ENCODE measurements at places on chromosomes 7 and 10.

- no peak for DNase-seq
Measured at GRCh38 chr10:132590752-132591121, 53.1 kb downstream of the INPP5A start.

GRCh38 chr10:51302316-51302715, 228.0 kb downstream of the PRKG1 start:
- no peak for DNase-seq

DNA sequence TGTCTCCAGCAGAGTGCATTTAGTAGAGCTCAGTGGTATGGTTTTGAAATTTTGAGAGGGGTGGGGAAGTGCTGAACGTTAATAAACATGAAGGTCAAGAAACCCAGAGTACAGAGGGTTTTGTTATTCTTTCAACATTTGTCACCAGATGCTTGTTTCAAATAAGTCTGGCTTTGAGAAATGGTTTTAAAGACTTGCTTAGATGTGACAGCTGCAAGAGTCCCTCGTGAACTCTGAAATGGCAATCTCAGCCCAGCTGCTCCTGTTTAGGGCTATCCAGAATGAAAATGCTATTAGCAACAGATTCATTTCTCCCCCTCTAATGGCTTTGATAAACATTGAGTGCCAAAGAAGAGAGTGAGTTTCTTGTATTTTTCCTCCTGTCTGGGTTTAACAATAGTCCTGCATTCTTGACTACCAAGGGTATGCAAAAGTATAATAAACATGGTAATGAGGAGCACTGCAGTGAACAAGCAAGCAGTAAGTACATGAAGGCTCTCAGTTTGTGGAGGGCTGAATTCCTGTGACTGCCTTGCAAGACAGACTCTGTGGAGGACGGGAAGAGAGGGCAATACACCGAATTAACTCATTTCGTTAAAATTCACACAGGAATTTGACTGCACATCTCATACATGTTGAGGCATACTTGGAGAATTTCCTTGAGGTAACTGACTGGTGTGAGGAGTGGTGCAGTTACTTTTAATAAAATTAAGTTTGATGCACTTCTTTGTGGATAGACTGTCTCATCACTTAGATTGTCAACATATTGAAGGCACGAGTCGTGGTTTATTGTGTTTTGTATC, 490.9 kb downstream of the REEP3 start:
- no peak for DNase-seq

GRCh38 chr7:259751-260405, 30.1 kb upstream of the FOXL3 start:
- no peak for DNase-seq

GRCh38 chr10:5813341-5814109, at the start of gene GDI2:
Gene GDI2 (minus strand): TSS chr10:5813434. CDS start chr10:5813258, 176 bp downstream.
- peak; percentile 93 for DNase-seq

GRCh38 chr7:21326241-21326640, 101.6 kb upstream of the SP4 start:
- DNase-seq: no peak

- no peak for DNase-seq
Measured at GRCh38 chr10:28250782-28251181, 52.1 kb downstream of the MPP7 start.

DNA sequence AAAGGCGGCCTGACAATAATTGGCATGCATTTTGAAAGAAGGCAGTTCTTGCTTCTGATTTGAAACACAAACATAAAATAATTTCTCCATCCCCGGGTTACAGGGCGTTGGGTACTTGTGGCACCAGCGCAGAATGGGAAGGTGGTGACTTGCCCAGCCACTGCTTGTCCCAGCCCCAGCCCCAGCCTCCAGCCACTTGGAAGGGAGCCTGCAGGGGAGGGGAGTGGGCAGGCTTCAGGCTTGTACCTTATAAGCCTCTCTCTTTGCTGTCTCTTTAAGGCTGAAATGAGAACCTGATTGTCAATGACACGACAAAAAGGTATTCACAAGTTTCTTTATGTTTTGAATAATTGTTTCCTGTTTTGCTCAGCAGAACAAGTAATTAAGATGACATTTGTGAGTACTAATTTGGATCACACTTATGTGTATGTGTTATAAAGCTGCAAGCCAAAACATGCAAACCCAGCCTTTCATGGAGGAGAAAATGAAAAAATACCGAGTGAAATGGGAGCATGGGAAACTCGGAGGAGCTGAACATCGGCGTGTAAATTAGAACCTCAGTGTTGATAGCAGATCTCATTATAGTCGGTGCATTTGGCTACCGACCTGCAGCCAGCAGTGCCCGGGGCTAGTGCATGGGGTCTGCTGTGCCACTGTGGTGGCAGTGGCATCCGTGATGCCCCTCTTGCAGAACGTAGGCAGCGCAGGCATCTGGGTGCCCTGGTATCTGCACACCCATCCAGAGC, 129.9 kb downstream of the EBF3 start:
- DNase-seq: no peak

DNA sequence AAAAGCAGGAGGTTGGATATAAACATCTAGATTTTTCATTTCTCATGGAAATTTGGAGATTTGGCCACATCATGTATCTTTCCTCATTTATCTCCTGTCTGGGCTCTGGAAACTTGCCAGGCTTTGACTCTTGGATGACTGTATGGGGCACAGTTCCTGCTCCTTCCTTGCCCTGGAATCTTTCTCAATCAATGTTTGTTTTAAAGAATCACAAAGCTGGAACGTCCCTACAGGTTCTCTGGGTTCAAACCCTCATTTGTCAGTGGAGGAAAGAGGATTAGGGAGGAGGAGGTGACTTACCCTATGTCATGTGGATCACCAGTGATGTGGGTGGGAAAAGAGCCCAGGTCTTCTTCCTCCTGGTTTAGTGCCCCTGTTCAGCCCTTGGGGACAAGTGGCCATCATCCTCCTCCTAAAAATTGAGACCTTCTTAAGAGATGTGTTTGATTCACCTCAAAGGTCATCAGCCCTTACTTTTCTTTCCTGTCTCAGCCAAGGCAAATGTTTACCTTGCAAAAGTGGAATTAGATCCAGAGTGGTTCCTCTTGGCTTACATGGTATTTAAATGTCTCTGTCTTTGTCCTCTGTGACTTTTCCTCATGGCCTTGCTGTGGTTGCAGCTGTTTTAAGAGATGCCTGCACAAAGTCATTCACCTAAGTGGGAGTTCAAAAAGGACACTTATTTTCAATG, 38.8 kb upstream of the PDZD8 start:
- DNase-seq: no peak

GRCh38 chr10:84632866-84633265, 304.5 kb downstream of the CCSER2 start:
- DNase-seq: no peak

- DNase-seq: no peak
Measured at GRCh38 chr10:79938728-79939406, 10.0 kb downstream of the SFTPD start.

GRCh38 chr7:72674394-72674793, 153.6 kb downstream of the TYW1B start:
- no peak for DNase-seq

GRCh38 chr10:4488904-4489303, 337.1 kb upstream of the AKR1E2 start:
- DNase-seq: no peak

- DNase-seq: no peak
Measured at GRCh38 chr7:18654709-18655108, 159.2 kb downstream of the HDAC9 start.

- DNase-seq: no peak
Measured at GRCh38 chr7:6691609-6692106, 15.1 kb downstream of the ZNF12 start.

- no peak for DNase-seq
Measured at GRCh38 chr7:70353946-70354335, 755.7 kb downstream of the AUTS2 start.

DNA sequence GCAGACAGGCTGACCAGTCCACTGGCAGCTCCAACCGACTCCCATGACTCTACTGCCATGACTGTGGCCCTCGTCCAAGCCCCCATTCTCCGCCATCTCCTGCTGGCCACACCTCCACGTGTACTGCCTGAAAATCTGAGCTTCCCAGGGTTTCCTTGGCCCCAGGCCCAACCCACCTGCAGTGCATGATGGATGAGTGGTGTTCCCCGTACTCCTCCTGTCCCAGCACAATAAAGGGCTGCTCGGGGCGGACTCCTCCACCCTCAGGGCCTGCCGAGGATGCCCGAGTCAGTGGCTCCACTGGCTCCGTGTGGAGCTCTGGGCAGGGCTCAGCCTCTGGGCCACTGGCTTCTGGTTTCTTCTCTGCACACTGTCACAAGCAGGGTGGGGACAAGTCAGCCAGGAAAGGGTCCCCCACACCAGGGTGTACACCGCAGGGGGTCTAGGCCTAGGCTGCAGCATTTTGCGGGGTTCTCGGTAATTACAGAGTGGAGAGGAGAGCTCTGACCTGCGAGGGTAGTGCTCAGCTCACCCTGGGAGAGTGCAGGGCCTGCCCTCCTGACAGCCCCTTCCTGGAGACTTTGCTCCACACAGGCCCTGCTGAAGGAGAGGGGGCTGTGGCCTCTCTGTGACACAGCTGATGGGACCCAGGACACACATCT, 15.2 kb downstream of the WDR91 start:
- DNase-seq: no peak

- no peak for DNase-seq
Measured at GRCh38 chr10:130834170-130834569, 477.4 kb downstream of the TCERG1L start.

DNA sequence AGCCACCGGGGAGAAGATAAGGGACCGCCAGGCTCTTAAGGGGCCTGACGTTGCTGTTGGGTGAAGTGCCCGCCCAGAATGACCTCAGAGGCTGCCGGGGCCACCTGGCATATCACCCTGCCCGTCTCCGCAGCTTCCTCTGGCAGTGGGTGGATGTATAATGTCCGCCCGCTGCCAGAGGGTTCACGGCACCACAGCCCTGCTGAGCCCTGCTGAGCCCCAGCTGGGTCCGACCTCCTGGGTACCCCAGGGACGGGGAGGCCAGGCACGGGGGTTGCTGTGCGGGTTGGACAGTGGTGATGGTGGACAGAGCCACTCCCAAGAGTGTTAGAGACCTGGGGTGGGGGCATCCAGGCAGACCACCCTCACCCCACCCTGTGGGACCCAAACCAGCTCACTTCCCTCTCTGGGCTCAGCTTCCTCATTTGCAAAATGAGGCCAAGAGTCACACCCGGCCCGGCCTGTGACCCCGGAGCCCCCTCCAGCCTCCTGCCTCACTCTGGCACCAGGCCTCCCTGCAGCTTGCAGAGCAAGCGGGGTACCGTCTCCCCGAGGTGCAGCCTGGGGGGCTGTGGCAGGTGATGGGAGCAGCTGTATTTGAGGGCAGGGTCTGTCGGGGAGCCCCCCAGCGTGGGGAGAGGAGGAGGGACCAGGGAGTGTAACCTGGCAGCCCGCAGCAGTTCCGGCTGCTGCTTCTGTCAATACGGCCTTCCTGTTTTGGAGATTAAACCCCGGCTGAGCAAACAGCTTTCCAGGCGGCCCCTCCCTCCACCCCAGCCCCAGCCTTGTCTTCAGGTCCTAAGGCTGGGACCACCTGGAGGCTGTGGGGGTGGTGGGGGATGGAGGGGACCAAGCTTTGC, 8.4 kb upstream of the LFNG start:
- DNase-seq: no peak

DNA sequence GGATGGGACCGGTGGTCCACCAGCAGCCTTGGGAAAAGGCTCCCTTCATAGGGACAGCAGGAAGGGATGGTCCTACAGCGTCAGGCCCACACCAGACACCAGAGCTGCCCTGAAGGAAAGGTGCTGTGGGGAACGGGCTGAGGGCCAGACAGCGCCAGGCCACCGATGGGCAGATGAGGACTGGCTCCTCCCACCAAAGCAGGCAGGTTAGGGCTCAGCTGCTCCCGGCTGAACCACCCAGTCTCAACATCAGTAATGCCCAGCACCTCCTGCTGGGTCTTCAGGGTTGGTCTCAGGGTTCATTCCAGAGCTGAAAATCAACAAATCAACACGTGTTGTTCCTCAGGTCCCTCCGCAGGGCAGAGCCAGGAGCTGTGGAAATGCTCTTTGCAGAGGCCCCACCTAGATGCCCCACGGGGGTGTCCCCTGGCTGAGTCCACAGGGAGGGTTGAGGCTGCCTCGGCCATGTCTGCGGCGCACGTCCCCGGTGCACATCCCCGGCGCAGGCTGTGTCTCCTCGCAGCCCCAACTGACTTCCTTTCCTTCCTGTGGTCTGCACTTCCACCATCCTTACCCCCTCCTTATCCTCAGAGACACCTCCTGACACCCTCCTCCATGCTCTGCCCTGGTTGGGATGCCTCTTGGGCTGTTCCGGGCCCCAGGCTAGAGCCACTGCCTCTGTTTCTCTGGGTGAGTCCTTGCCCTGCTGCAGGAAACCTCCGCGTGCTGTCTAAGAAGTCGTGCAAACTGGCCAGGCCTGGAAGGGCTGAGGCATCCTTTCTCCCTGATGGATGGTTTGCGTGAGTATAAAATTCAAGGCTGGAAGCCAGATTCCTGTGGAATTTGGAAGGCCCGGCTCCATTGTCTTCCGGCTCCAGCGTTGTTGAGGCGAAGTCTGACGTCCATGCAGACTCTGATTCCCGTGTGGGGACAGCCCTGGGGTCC, 32.8 kb upstream of the CFAP46 start:
- DNase-seq: no peak

DNA sequence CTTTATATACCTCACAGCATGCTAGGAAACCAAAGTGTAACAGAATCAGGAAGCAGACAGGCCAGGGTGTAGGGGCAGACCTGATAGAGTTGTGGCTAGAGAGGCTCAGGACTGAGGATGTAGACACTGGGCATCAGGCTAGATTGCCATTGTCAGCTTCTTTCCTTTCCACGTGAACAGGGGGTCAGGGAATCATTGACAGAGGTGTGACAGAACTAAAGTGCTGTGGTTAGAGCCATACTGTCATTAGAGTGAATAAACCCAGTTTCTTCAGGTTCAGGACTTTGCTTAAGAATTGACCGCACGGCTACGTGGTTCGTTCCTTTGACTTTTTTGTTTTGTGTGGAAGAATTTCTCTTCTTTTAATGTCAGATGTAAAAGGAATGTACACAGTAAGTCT, 90.7 kb downstream of the CALD1 start:
- no peak for DNase-seq

DNA sequence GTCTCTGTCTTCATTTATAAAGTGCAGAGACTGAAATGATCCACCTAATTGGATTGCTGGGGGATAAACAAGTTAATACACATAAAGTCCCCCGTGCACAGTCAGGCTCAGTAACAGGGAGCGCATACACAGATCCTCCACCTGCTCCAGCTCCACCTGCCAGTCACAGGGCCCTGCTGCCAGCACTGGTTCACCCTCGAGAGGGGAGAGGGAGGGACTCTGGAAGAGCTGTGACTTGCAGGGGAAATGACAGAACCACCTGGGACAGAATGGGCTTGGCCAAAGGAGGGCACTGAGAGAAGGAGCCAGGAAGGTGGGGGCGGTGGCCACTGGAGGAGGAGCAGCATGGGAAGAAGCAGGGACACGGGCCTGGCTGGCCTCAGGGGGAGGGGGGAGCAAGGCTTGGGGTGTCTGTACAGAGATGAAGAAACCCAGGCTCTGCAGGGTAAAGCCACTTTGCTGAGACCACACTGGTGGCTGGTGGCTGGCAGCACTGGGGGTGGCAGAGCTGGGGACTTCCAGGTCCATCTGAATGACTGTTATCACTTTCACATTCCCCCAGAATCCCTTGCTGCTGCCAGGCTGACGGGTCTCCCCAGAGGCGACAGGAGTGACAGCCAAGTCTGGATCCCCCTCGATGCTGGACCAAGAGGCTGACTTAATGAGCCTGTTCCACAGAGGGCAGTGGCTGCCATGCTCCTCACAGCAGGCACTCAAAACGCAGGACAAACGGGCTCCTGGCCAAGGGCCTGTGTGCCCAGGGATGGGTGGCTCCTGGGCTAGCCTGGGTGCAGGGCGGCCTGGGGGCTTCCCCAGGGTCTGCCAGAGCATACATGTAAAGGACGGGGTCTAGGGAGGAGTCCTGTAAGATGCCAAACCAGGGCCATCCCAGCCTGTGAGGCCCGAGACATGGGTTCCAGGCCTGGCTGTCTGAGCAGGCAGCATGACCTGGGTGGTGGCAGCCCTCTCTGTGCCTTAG, 151.1 kb downstream of the SH3PXD2A start:
- no peak for DNase-seq

All from stimulated activated CD4-positive, alpha-beta T cell treated with anti-CD3 and anti-CD28 coated beads, Interleukin-4, amount 100 ng/mL, for 48 hours (primary cell).